ENCODE measurements at places on chromosomes 4 and X.

DNA sequence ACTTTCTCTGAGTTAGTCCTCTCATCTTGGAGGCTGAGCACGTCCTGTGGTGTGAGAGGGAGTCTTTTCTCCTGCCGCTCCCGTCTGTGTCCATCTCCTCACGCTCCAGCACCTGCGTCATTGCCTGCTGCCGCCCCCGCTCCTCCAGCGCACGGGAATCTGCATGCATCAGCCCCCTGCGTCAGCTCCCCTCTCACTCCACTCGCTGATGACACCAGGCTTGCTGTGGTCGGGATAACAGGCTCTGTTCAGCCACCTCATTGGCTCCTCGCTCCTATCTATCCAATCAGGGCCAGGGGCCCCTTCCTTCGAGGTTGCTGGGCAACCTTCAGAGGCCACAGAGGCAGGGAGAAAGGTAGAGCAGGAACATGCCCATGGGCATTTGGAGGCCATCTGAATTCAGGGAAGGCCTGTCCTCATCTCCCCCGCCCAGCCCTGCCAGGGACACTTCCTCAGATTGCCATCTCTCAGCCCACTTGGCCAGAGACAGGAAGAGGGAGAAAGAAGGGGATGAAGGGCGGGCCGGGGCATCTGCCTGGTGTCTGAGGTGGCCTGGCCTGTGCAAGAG is 9.3 kb downstream of the ZNF185 start:
- no peak for DNase-seq

DNA sequence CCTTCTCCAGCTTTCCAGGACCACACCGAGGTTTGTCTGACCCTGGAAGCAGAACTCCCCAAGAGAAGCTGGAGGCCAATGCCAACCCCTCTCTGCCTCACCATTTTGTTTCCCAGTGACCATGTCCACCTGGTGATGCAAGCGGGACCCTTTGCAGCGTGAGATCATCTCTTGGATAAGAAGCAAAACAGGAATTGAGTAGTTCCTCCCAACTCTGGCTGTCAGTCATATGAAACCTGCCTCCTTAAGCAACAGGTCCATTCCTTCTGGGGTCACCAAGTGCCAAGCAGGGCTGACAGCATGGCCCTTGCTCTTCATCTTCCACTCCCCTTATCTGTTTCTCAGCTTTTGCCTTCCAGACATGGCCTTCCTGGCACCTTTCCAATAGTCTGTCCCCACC is 41.3 kb upstream of the MTM1 start:
- no peak for DNase-seq

DNA sequence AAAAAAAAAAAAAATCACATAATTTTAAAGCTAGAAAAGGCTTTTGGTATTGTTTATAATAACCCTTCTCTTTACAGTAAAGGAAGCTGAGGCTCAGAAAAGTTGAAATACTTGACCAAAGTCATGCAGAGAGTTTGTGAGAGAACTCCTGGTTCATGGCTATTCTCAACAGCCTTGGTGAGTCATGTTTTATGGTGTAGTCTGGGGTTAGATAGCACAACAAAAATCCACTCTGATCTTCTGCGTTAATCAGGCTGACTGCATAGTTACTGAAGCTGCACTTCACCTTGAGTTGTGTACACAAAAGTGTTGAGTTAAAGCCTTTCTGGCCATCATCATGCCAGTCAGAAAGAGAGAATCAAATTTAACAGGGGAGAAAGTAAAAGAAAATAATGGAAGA is 19.3 kb upstream of the SFRP2 start:
- DNase-seq: no peak

DNA sequence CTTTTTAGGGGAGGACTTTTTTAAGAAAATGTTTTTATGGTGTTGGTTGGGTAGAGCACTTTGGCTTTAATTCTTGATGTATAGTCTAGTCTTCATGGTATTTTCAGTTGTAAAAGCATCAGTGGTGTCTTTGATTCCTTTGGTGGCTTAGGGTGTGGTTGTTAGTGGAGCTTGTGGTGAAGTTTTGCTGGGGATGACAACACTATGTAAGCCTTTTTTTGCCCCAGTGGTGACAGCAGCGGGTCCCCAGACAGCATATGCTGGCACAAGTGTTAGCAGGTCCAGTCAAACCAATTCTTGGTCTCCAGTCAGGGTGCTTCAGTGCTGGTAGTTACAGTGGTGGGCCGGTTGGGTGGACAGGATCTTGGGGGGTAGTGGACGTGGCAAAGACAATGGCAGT is 52.0 kb downstream of the CHIC1 start:
- DNase-seq: no peak

DNA sequence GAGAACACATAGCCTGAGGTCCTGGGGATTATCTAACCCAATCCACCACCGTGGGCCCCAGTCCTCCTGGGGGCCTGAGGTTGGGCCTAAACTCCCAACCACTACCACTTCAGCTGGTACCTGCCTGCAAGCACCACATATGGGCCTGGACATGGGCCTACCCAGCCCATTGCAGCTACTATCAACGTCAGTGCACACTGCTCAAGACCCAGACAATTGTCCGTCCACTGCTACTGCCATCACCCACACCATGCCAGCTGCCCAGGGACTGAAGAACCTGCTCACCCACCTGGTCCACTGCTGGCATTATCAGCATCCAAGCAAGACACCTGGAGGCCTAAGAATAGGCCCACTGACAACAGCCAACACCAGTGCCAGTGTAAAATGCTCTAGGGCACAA is 88.1 kb downstream of the COL4A5 start:
- DNase-seq: no peak

GRCh38 chr4:158912390-158912789 is 143.6 kb downstream of the FNIP2 start:
- DNase-seq: peak; percentile 16

DNA sequence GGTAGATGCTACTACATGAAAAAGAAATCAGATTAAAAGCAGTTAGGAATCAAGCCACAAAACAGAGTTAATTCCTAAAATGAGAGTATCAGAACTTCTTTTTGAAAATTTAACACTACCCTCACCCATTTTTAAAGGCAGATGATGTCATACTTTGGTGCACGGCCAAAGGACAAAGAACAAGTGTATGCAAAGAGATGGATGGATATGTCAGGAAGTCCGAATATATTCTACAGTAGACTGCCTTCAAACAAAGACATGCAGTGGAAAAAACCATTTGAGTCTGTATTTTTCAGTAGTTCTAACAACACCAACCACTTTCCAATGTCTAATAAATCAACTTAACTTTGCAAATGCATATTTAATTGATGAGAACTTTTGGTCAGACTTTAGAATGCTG is 2.2 kb downstream of the AIFM1 start:
- DNase-seq: no peak

- no peak for DNase-seq
Observed at GRCh38 chr4:164894702-164895101, 17.7 kb downstream of the APELA start.

DNA sequence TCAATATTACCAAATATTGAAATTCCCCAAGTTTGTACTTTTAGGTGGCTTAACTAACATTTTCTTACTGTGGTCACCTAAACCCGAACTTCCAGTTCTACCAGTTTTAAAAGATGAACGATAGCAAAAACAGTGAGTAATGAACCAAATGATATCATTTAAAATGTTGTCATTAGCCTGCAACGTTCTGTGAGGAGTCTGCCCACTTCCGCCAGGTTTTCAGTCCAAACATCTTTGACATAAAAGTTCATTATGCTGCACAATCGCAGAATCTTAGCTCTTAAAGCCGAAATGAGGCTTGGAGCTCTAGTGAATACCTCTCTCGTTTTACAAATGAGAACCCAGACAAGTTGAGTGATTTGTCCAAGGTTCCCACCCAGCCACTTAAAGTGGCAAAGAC is 762 bp downstream of the PIGA start:
- no peak for DNase-seq

GRCh38 chrX:86604607-86605006 is 456.4 kb downstream of the DACH2 start:
- no peak for DNase-seq

DNA sequence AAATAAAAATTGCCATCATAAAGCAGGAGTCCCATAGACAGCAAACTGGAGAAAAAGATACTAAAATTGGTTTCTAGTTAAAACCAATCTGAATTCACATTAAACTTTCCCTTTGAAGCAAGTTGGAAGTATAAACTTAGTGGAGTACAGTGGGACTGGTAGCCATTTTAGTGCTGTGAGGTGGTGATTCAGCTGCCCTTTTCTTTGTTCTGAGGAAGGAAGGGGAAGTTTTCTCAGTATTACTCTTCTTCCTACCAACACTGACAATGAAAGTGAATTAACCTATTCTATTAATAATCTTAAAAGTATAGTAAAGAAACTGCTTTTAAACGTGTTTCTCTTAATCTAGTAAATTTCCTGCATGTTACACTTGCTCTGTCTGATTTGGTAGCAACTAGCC is 36.7 kb downstream of the SLC9A6 start:
- DNase-seq: no peak

DNA sequence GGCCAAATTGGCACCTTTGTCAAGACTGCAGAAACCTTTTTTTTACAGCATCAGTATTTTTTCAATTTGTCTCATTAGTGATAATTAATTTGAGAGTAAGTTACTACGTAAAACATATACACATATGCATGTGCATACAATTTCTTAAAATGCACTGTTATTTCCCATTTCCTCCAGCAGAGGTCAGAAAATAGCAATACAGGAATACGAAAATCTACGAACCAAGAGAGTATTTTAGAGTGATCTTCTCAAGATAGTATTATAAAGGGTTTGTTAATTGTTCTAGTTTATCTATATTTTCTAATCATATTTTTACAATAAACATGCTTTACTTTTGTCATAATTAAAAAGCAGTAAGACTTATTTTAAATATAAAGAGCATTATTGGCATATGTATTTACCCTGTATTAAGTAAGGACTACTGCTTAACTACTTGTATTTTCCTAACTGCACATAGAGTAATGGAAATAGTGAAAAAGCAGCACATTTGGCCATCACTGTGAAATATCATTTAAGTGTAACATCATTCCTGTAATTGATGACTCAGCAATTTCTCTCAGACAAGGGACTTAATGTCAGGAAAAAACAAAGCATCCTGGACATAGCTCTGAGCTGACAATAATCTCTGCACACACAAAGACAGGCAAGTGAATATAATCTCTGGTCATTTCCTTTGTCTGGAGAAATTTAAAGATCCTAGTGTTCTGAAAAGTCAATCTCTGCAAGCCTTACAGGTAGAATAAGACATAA is 45.6 kb downstream of the MAOB start:
- DNase-seq: no peak

DNA sequence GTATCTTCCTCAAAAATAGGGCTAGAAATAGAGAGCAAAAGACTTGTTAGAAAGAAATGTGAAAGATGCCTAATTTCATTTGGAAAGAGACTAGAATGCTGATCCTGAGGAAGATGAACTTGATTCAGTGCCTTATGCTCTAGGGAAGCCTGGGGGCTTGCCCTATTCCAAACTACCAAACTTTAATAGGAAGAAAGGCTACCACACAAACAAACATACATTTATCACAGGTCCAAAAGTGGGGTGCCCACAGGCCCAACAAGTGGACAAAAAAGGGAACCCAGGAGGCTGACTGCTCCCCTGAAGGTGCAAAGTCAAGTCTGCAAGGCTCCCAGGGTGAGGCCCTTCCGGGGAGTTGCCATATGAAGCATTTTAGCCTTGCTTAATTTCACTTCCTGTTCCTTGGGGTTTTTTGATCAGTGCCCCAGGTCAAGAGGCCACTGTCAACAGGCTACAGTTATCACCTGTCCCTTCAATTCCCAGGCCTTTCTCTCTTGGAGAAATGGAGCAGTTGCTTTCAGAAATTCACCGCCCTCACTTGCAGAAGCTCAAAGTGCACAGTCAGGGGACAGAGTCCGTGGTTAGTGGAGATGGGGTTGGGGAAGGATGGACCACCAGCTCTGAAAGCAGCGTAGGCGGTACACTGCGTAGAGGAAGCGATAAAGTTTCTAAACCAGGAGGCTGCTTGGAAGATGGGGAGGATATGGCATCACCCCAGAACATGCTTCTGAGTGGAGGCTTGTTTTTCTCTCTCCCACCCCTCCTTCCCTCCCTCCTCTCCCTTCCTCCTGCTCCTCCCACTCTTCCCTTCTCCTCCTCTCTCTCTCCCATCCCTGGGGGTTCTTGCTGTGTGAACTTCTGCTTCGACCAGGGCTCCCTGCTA is 36.4 kb downstream of the TMEM154 start:
- DNase-seq: no peak
